ENCODE measurements at places on chromosomes 1 and 21. TPM values are rescaled to one million over a fixed set of nuclear protein-coding genes. Genes with fewer than 3 reads are reported as not detected.

Gene SPRR2G
- total RNA-seq = not detected

Gene NKAIN1
- 0.14 TPM for total RNA-seq

GRCh38 chr21:44492567-44493385 is 37.5 kb downstream of the LRRC3 start:
- no peak for DNase-seq

- DNase-seq = no peak
These were observed 763 bp downstream of the SIKE1 start for GRCh38 chr1:114779722-114780121.

Gene SLC5A9
- 0.16 TPM for total RNA-seq

- DNase-seq = no peak
These were observed 36.7 kb downstream of the FMN2 start for GRCh38 chr1:240128366-240128765.

Gene SYT14
- not detected for total RNA-seq

GRCh38 chr1:247268390-247269045 is 12.6 kb downstream of the VN1R5 start:
- no peak for DNase-seq

Gene SAMD11
- 1.7 TPM for total RNA-seq

- DNase-seq = peak; percentile 61
These were observed 1.0 kb downstream of the ZBTB48 start for GRCh38 chr1:6580593-6581409.

DNA sequence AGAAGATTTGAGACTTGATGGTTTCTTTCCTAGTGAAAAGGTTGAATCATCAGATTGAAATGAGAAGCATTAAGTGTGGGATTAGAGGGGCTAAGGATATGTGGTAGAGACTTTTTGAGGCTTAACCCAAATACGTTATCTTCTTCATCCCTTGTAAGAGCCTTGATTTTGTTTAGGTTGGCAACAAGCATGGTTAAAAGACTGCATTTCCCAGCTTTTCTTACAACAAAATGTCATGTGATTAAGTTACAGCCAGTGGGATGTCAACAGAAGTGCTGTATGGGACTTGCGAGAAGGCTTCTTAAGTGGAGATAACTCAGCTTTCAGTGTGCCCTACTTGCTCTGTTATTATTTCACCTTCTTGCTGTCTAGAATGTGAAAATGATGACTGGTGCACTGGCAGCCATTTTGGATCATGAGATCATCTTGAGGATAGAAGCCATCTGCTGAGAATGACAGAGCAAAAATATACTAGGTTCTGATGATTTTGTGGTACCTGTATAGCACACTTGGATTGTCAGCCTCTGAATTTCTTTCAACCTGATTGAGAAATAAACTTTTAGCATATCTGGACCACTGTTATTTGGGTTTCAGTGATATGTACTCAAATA is 41.3 kb upstream of the GNG12 start:
- no peak for DNase-seq

DNA sequence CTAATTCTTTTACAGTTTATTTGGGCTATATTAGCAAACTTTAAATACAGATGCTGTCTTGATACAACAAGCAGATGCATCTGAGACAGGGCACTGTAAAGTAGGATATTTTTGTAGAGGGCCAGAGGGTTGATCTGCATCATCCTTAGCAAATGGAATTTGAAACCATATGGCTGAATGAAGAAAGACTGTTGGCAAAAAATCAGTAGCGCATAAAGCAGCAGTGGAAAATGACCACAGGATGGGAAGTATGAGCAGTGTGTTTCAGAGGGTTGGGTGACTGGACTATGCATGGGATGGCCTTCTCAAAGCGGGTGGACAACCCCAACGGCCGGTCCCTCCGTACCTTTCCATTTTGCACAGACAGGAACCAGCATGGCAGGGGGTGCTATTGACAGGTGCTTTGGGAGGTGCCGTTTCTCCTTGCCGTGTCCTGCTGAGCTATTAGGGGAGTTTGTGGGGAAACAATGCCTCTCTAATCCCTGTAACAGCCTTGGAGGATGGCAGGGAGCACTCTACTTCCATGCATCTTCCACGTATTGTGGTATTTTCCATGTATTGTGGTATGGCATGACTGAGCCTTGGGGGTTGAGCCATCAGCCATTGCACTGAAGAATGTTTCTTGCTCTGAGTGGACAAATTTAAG is 5.9 kb downstream of the LRRC8B start:
- DNase-seq = no peak

GRCh38 chr1:76337542-76338219 is 263.1 kb downstream of the ST6GALNAC3 start:
- no peak for DNase-seq

DNA sequence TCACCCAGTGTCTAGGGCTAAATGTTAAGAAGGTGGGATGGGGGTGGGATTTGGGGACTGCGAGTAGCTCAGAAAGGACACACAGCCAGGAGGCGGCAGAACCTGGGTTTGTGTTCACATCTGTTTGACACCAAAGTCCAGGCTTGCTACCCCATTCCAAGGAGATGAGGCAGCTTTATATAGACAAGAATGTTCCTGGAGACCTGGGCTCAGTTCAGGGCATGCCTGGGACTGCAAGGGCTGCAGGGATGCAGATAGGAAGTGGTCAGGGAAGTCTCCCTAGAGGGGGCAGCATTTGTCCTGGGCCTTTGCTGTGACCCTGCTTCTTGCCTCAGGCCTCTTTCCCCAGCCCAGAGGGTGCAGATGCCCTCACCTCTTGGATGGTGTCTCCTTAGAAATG is 16.3 kb downstream of the PADI3 start:
- no peak for DNase-seq

DNA sequence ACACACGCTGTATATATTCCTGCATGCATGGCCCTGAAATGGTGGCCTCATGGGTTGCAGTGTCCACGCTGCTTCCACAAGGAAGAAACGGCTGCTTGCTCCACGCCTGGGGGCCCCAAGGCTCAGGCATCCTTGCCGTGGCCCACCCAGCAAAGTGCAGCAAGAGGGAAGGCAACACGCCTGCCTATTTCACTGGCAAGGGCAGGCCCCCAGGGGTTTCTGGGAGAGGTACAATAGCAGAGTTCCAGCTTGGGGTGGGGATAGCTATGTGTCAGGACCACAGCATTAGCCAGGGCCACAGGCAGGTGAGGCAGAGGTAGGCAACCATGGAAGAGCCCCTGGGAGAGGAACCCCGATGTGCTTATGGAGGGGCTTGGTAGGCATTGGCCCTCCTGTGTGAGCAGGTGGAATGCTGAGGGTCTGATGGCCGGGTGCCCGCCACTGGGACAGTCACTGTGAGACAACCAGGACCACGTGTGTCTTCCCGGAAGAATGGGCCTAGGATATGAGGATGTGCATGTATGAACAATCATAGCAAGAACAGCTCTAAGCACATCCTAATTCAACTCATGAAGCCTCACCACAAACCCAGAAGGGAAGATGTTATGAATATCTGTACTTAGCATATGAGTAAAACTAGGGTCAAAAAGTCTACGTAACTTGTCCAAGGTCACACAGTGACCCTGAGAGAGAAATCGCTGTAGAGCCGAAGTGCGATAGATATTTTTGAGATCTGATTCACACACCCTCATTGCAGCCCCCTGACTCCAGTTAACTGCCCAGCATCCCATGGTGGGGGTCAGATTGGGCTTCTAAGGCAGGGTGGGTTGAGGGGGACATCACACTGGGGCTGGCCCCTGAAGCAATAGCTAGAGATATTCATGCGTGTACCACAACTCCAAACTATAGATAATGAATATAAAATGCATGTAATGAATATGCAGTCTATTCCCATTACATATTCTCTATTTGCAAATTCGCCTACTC is 11.8 kb downstream of the TFF2 start:
- no peak for DNase-seq

Gene SPAG17
- total RNA-seq = not detected

GRCh38 chr1:45677751-45678245 is 8.5 kb downstream of the GPBP1L1 start:
- DNase-seq = no peak
